ENCODE measurements at places on chromosomes 3 and 15. TPM values are rescaled to one million over a fixed set of nuclear protein-coding genes. Genes with fewer than 3 reads are reported as not detected.
A peak's percentile ranks its signal among the peaks of the same experiment; 100 is the strongest.

Gene CASR
- 0.02 TPM for total RNA-seq

Gene TRIM42
- total RNA-seq, result not detected

Gene PHLDB2
- 13.2 TPM for total RNA-seq

Gene UQCC5
- total RNA-seq, result 45.8 TPM

Gene FBXW12
- total RNA-seq, result 0.59 TPM

Gene EHD4
- total RNA-seq, result 22.9 TPM

Gene RTP2
- total RNA-seq, result not detected

Gene FEZF2
- 0.11 TPM for total RNA-seq

Gene CCDC191
- total RNA-seq, result 0.68 TPM

Gene ZNF860
- 2.6 TPM for total RNA-seq

Gene ABHD17C
- total RNA-seq, result 25.1 TPM

GRCh38 chr3:61866961-61867461 lies 305.6 kb downstream of the PTPRG start:
- no peak overlapping the region for H3K4me3 ChIP-seq
- DNase-seq, result no peak
- peaks cover 20% of the 10 kb centered on the region for H3K4me1 ChIP-seq
- no peak overlapping the region for H3K27ac ChIP-seq

- DNase-seq, result no peak
- no peaks in the 10 kb centered on the region for H3K4me1 ChIP-seq
- no peaks in the 10 kb centered on the region for H3K27me3 ChIP-seq
- H3K4me3 ChIP-seq, result no peak overlapping the region
Measured at GRCh38 chr3:108223928-108224327, 1.7 kb upstream of the IFT57 start.

- no peaks in the 10 kb centered on the region for H3K27me3 ChIP-seq
- no peak for DNase-seq
- H3K4me3 ChIP-seq, result no peak overlapping the region
- no peaks in the 10 kb centered on the region for H3K36me3 ChIP-seq
- H3K4me1 ChIP-seq, result no peaks in the 10 kb centered on the region
- no peak overlapping the region for H3K27ac ChIP-seq
Measured at GRCh38 chr15:37053166-37053565, 47.2 kb downstream of the MEIS2 start.

DNA sequence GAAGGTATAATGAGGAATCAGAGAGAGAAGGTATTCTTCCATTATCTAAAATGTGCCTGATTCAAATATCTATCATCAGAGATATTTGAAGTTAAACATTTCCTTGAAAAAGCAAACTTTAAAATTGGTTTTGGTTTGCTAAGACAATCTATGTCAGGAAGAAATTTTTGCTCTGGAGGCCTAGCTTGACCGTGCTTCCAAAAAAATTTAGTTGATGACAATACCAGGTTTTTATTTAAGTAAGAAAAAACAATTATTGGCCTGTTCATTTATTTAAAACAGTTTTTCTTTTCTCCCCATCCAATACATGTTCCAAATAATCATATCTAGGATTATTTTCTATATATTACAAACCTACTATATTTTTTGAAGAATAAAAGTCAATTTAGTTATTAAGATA lies 75.3 kb downstream of the OTOL1 start:
- H3K4me1 ChIP-seq, result no peaks in the 10 kb centered on the region
- H3K27me3 ChIP-seq, result no peaks in the 10 kb centered on the region
- no peaks in the 10 kb centered on the region for H3K36me3 ChIP-seq
- H3K27ac ChIP-seq, result no peak overlapping the region
- no peak overlapping the region for H3K4me3 ChIP-seq
- no peak for DNase-seq

GRCh38 chr3:184349563-184350470 lies 11.6 kb downstream of the CLCN2 start:
- peaks cover 35% of the 10 kb centered on the region for H3K36me3 ChIP-seq
- no peaks in the 10 kb centered on the region for H3K27me3 ChIP-seq
- no peak for DNase-seq
- no peak overlapping the region for H3K4me3 ChIP-seq

GRCh38 chr3:4523710-4524698 lies 30.9 kb downstream of the ITPR1 start:
- no peaks in the 10 kb centered on the region for H3K27me3 ChIP-seq
- H3K27ac ChIP-seq, result no peak overlapping the region
- no peak for DNase-seq
- H3K4me1 ChIP-seq, result no peaks in the 10 kb centered on the region

- no peaks in the 10 kb centered on the region for H3K4me1 ChIP-seq
- H3K4me3 ChIP-seq, result no peak overlapping the region
- DNase-seq, result no peak
- no peaks in the 10 kb centered on the region for H3K27me3 ChIP-seq
- H3K36me3 ChIP-seq, result no peaks in the 10 kb centered on the region
- no peak overlapping the region for H3K27ac ChIP-seq
Measured at GRCh38 chr3:160661660-160662059, 15.3 kb upstream of the ARL14 start.

- no peaks in the 10 kb centered on the region for H3K4me1 ChIP-seq
- H3K27ac ChIP-seq, result no peak overlapping the region
- peak overlapping the region; percentile 86 for H3K4me3 ChIP-seq
Measured at GRCh38 chr3:33115024-33115768, 1.4 kb downstream of the CRTAP start.

GRCh38 chr3:135018149-135018923 lies 223.3 kb downstream of the EPHB1 start:
- H3K36me3 ChIP-seq, result no peaks in the 10 kb centered on the region
- DNase-seq, result no peak
- no peak overlapping the region for H3K27ac ChIP-seq
- H3K27me3 ChIP-seq, result no peaks in the 10 kb centered on the region
- H3K4me3 ChIP-seq, result no peak overlapping the region
- no peaks in the 10 kb centered on the region for H3K4me1 ChIP-seq

- H3K27ac ChIP-seq, result no peak overlapping the region
- no peaks in the 10 kb centered on the region for H3K36me3 ChIP-seq
- 0 out of 3 replicates have a peak overlapping the region, but pooled peaks have one; percentile 42 for H3K4me3 ChIP-seq
- peak; percentile 63 for DNase-seq
- peaks cover 4% of the 10 kb centered on the region for H3K4me1 ChIP-seq
- no peaks in the 10 kb centered on the region for H3K27me3 ChIP-seq
Measured at GRCh38 chr3:38637906-38638305, 11.6 kb downstream of the SCN5A start.

DNA sequence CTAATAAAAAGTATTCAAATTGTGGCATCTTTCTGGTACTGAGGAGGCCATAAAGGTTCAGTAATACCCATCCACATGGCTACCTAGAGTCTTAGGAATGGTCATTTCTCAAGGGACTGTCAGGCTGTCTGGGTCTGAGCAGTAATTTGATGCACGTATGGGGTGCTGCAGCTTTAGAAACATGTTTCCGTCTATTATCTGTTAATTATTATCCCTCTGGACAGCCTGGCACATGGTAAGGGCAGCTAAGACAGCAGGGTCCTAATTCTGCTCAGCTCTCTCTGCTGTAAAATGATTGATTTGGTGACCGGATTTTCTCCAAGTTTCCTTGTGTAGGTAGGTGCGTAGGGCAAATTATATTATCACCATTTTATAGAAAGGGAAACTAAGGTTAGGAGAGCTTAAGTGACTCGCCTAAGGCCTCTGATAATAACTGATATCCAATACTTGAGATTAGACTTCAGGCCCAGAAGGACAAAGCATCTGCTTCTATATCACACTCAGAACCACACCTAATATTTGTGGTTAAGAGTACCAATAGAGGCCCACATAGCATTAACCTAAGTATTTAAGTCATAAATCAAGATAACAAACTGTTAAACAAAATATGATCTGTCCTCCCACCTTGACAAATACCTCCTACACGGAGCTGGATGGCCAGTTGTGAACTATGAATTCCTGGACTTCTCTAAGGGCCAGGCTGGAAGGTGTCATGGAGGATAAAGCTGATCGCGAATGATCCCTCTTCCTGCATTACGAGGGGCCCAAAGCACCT lies 2.9 kb upstream of the RAP2B start:
- H3K4me3 ChIP-seq, result peak overlapping the region; percentile 94

- no peak for DNase-seq
- H3K4me1 ChIP-seq, result no peaks in the 10 kb centered on the region
- H3K27ac ChIP-seq, result no peak overlapping the region
- no peaks in the 10 kb centered on the region for H3K36me3 ChIP-seq
- no peaks in the 10 kb centered on the region for H3K27me3 ChIP-seq
Measured at GRCh38 chr3:180828723-180829408, 83.6 kb upstream of the FXR1 start.

- H3K4me3 ChIP-seq, result peak overlapping the region; percentile 90
- no peaks in the 10 kb centered on the region for H3K4me1 ChIP-seq
- DNase-seq, result peak; percentile 41
- peak overlapping the region; percentile 48 for H3K27ac ChIP-seq
Measured at GRCh38 chr15:44535523-44536301, 1.2 kb upstream of the EIF3J start.

DNA sequence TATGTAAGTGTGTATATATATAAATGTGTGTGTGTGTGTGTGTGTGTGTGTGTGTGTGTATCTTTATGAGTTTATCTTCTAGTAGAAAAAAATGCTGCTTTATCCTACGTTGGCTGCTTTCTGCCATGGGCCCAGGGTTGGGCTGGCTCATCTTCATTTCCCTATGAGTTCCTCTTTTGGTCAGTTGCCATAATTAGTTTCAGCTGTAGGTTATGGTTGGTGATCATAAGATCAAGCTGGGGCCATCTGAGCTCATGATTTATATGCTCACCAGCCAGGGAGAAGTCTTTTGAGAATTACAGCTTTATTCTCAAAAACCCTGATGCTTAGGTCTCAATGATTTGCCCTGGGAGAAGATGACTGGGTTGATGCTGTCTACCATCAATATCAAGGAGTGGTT lies 775.8 kb upstream of the ARPP21 start:
- no peaks in the 10 kb centered on the region for H3K27me3 ChIP-seq
- DNase-seq, result no peak
- no peaks in the 10 kb centered on the region for H3K36me3 ChIP-seq

DNA sequence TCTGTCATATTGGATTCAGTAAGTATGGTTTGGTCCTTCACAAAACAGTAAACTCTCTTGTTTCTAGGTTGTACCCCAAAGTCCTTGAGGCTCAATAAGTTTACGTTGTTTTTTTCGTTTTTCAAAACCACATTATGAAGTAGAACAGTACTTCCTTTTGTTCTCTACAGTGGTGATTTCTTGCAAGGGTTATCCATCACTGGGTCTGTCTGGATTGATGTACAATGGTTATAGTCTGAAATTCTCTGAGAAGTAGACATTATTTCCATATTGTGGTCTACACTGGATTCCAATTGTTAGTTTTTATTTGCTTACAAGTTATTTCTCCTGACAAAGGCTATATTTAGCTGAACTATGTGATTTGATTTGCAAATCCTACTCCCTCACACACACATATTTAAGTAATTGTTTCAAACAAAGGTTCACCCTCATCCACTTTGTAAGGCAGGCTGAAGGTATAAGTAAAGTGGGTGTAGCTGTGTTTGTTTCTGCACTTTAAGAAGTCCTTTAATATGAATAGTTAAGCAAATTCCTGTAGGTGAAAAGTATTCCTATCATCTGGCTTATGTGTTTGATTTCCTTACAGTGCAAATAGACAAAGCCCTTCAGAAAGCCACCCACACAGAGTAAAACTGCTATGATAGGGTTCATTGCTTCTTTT lies 64.2 kb upstream of the MME start:
- peaks cover 2% of the 10 kb centered on the region for H3K4me1 ChIP-seq
- no peak for DNase-seq
- no peak overlapping the region for H3K4me3 ChIP-seq
- no peak overlapping the region for H3K27ac ChIP-seq

DNA sequence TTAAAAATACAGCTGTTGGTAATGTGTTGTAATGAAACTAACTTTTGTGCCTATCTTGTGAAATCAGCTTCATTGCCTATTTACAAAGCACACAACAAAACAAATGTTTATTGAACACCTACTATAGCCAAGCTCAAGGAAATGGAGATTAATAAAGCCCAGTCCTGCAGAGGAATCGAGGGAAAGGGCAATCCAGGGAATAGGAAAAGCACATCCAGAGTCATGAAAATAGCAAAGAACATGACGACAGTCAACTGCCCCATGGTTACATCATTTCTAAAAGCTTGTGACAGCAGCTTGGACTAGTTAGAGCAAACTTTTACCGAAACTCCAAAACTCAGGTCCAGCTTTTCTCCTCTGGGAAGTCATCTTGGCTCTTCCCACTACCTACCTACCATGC lies 157.3 kb downstream of the LIPC start:
- H3K4me1 ChIP-seq, result peaks cover 5% of the 10 kb centered on the region
- no peak for DNase-seq
- no peaks in the 10 kb centered on the region for H3K27me3 ChIP-seq
- H3K27ac ChIP-seq, result no peak overlapping the region
- peaks cover 6% of the 10 kb centered on the region for H3K36me3 ChIP-seq

- no peaks in the 10 kb centered on the region for H3K36me3 ChIP-seq
- peak; percentile 81 for DNase-seq
- H3K4me1 ChIP-seq, result peaks cover 3% of the 10 kb centered on the region
Measured at GRCh38 chr3:38662544-38662943, 13.1 kb upstream of the SCN5A start.

- DNase-seq, result no peak
- no peaks in the 10 kb centered on the region for H3K4me1 ChIP-seq
- H3K36me3 ChIP-seq, result no peaks in the 10 kb centered on the region
Measured at GRCh38 chr3:291646-292436, 95.3 kb downstream of the CHL1 start.
